ENCODE measurements at places on chromosomes 5 and 9.

GRCh38 chr5:160555581-160555970 lies 133.9 kb downstream of the PTTG1 start:
- DNase-seq = no peak

GRCh38 chr9:108883085-108883484 lies 21.0 kb downstream of the ACTL7A start:
- DNase-seq = no peak

DNA sequence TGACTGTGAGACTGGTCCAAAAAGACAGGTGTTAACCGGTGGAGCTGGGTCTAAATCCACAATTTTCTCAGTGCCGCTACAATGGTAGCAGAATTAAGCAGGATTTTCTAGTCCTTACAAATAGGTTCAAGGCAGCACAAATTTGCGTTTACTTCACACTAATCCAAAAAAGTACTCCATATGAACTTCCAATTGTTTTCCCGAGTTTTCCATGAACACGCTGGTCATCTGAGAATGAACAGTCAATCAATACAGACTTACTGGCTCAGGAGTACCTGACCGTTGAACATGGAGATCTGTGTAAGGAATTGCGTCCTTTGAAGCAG lies 709 bp downstream of the SLC35D2 start:
- DNase-seq = no peak

GRCh38 chr9:76115982-76116646 lies 225.6 kb downstream of the PCSK5 start:
- no peak for DNase-seq

DNA sequence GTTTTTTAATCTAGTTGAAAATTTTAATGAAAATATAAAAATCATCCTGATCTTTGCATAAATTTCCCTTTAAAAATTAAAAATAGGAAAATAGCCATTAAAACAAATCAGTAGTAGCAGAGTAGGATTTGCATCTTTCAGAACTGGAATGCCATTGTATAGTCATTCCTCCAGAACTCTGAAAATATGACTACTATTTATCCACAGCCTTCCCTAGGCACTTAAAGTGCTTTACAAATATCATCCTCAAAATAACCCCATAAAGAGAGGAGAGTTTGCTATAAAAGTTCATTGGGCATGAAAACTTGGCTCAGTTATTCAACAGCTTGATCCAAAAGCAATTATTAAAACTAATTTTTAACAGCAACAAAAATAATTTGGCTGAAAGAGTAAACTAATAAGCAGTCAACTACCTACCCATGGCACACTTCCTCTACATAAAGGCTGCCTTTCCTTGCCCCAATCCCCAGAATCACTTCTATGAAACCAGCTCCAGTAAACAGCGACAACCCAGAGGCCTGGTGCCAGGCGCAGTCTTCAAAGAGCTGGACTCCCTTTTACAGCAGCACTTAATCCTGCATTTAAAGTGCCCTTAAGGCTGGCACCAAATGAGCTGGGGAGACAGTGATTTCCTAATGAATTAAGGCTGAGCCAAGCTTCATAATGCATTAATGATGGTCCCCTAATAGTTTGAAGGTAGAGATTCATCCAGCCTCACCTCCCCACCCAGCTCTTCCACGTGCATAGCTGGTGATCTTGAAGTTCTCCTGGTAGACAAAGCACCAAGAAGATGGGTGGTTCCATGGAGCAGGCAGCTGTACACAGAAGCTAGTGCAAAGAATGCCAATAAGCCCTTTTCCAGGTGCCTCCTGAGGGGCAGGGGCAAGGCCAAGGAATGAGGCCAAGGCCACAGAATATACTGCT lies 36.1 kb downstream of the LHFPL2 start:
- DNase-seq = no peak

DNA sequence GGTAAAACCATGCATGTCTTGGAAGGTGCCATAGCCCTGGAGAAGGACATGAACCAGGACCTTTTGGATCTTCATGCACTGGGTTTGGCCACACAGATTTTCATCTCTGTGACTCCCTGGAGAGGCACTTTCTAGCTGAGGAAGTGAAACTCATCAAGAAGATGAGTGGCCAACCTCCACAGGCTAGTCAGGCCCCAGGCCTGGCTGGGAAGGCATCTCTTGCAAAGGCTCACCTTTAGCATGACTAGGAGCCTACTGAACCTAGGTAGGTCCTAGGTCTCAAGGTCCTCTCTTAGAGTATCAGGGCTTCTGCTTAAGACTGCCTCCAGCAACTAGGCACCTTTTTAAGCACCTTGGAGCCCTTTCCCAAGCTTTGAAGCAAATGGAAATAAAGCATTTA lies 1448.7 kb upstream of the ACO1 start:
- DNase-seq = no peak

GRCh38 chr9:128276574-128277270 lies 646 bp downstream of the SWI5 start:
- peak; percentile 80 for DNase-seq

GRCh38 chr9:131874447-131874846 lies 134.6 kb upstream of the RAPGEF1 start:
- no peak for DNase-seq

DNA sequence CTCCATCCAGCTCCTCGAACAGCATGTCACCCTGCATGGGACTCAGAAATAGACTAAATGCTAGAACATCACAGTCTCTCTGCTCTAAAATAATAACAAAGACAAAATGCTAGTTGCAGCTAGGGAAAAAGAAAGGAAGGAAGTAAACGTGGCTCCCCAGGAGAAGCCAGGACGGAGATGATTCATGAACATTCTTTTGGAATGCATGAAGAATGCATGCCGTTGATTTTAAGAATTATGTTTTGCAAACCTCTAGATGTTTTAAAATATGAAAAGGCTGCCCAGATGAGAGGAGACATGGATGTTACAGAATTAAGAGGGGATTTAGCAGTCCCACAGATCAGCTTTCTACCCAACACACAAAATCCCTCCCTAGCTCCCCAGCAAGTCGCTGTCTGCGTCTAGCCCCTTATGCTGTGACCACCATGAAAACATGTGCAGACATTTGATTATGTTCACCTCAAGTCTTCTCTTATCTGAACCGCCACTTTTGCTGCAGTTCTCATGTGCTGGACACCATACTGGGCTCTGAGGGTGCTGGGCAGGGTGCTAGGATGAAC lies 139.4 kb upstream of the LMX1B start:
- no peak for DNase-seq

DNA sequence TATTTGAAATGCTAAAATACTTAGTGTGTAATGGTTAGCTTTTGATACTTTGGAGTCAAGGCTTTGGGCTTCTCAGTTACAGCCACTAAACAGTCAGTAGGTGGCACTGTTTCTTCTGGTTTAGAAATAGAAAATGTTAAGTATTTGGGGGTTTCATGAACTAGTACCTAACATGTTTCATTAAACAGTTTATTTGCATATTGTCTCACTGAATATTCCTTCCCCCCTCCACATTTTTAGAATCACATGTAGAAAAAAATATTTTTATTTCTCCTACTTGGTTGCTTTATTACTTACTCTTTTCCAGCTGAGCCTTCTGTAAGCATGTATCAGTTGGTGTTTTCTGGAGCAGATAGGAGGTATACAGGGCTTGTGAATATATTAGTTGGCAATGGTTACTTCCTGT lies 48.0 kb downstream of the IPO11 start:
- DNase-seq = no peak

DNA sequence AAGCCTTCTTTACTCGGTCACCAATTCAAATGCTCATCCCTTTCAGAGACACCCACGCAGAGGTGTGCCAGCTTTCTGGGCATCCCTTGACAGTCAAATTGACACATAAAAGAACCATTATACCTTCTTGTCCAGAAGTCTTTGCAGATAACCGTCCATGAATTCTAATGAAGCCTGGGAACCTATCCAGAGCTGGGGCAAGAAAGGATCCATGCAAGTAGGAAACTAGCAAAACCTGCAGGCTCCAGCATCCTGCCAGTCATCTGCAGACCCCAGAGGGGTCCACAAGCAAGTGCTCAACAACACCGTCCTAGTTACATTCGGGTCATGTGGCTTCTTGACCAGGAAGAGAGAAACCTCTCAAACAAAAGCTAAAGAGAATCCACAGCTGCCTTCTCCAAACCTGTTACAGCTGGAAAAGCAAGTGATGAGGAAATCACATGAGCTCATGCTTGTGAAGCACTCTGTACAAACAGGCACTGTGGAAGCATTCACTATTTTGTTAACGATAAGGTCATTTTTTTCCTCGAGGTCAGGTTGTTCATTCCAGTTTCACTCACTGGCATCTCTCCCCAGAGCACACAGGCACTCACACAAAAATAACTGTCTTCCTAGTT lies 80.2 kb upstream of the DMRT1 start:
- DNase-seq = peak; percentile 55

DNA sequence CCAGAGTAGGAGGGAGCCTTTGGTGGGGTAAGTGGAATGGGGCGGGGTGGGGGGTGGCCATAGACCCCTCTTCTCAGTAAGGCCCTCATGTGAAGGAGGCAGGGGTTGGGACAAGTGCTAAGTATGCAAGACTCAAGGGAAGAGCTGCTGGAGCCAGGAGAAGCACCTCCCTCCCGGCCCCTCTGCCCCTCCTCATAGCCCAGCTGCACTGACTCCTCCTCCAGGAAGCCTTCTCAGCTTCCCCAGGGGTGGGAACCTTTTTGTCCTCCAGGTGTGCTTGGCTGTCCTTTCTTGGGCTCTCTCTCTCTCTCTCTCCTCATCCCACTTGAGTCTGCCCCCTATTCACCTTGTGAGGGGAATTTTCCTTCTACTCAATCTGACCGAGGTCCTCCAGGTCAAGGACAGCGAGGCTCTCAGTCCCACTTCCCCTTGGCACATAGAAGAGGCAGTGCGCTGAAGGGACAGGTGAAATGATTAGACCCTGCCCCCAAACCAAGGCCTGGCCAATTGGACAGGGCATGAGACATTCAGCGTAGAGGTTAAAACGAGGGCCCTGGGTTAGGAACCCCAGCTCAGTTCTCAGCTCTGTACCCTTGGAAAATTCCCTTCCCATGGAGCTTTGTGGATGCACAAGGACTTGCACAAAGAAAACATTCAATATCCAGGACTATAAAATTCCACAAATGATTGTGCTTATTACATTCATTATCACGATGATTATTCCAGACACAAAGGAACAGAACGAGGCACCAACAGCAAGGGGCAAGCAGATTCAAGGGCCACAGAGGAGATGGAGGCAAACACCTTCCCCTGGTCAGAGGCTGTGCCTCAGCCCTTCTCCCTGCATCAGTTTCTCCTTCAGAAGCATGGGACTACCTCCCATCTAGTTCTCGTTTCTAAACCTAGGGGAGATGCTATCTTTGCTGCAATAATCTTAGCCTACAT lies 45.6 kb upstream of the IL17B start:
- no peak for DNase-seq

GRCh38 chr5:98318386-98318785 lies 455.1 kb upstream of the RGMB start:
- DNase-seq = no peak

DNA sequence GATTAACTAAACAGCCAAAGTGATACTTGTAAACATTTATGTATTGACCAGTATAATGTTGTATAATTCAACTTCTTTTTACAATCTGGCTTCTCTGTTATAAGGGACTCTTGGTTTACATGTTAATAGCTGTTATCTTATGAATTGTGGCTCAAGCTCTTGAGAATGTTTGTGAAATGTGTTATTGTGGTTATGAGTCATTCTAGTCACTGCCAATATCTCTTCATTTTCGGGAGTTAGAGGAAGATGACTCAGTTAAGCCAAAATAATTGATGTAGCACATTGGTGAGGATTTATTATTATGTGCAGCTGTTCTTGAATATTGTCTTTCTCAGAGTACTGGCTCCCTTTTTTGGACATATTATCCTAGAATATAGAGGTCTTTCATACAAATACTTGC lies 655.2 kb upstream of the RIOK2 start:
- DNase-seq = no peak

DNA sequence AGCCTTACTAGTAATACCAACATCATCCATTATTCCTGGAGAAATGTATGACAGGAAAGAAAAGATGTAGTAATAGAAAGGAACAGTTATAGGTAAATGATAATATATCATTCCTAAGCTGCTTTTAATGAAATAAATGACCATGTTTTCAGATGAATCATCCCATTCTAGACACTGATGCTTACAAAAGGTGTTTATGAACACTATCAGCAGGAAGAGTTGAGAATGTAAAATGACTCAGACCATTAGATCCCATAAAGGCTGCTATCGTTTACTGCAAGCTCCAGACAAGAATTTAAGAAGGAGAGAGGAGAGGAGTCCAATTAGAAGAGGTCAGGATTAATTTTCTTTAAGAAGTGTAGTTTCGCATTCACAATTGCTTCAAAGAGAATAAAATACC lies 1033.5 kb downstream of the EFNA5 start:
- no peak for DNase-seq

GRCh38 chr5:156589946-156590216 lies 260.2 kb upstream of the PPP1R2B start:
- no peak for DNase-seq

GRCh38 chr5:56620903-56621677 lies 194.3 kb upstream of the MAP3K1 start:
- DNase-seq = no peak

DNA sequence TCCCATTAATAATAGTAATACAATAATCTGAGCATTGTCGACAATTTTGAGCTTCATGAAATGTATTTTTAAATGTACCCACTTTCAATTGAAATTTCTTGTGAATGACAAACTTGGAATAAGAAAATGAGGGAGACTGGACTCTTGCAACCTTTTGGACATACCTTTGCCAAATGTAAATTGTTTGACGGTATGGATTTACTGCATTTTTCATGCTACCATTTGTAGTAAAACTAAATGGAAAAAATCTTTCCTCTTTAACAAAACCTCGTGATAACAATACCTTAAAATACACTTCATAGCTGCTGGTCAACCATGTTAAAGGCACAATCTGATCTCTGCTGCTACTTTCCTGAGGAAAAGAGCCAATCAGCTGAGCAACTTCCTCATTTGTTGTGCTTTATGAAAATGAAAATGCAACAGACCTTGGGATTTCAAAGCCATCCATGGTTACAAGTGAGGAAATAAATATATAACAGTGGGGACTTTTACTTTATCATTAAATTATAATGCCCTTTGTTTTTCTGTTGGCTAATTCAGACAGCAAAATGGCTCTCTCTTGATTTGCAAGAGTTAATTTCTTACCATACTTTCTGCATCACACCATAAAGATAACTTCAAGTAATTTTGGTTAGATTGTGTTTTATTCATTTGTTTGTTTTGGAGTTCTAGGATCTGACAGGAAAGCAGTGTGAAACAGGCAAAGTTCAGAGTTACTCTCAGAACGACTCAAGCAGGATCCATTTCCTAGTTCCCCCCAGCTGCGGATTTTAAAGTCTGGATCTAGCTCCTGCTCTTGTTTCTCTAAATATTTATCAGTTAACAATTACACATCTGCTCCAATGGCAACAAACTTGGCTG lies 1.1 kb downstream of the ALDH1A1 start:
- DNase-seq = no peak

- peak; percentile 88 for DNase-seq
Observed at GRCh38 chr5:172293054-172293744, 9.6 kb upstream of the UBTD2 start.

- DNase-seq = no peak
Observed at GRCh38 chr5:177995691-177996595, at the start of gene PROP1. Gene PROP1, minus strand, starts transcription at chr5:177996242. Its CDS starts 309 bp downstream, at chr5:177995933.

- no peak for DNase-seq
Observed at GRCh38 chr5:64854855-64855254, 86.1 kb downstream of the CWC27 start.

- no peak for DNase-seq
Observed at GRCh38 chr5:19555876-19556275, 432.1 kb downstream of the CDH18 start.

Measured in sigmoid colon (tissue), 7 donors.